Stimulated activated CD8-positive, alpha-beta memory T cell treated with anti-CD3 and anti-CD28 coated beads, Interleukin-7, amount 100 ng/mL, for 4 hours (primary cell): ENCODE measurements at places on chromosomes 1 and 21.

- DNase-seq, result no peak
These were observed 41.0 kb downstream of the LDLRAD2 start for GRCh38 chr1:21853131-21853427.

GRCh38 chr1:64757213-64757612 is 12.3 kb downstream of the RAVER2 start:
- no peak for DNase-seq

- DNase-seq, result no peak
These were observed 365.6 kb upstream of the ADGRL2 start for GRCh38 chr1:81435175-81435574.

- no peak for DNase-seq
These were observed 616.9 kb downstream of the KIF26B start for GRCh38 chr1:245771511-245772281.

DNA sequence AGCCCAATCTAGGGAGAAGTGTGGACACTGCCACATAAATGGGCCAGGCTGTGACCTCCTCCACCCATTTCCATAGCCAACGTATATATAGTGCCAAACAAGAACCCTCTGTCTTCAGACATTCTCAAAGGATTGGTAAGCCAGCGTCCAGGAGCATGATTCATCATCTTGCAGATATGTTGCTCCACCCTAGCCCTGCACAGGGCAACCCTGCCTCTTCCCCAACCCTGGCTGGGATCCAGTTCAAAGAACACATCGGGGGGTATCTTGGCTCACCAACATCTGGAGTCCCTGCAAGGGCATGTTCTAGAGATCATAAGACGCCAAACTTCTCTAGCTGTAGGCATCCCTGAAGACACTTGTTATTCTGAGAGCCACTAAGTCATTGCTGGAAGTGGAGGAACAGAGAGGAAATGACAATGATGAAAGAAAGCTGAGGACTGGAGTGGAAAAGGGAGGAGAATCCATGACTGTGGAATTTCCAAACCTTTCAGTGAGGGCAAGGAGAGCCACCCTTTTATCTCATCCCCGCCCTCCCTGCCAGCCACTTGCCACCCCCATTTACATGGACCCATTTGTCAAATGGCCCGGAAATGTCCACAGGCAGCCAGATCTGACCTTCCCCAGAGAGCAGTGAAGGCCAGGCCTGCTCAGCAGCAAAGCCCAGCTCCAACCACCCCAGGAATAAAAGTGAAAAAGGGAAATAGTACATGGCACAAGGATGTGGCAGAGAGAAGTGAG is 144.1 kb upstream of the CTTNBP2NL start:
- no peak for DNase-seq

- DNase-seq, result no peak
These were observed 109.6 kb upstream of the BMP8A start for GRCh38 chr1:39381839-39382238.

GRCh38 chr1:112878321-112878720 is 77.7 kb downstream of the SLC16A1 start:
- DNase-seq, result no peak

DNA sequence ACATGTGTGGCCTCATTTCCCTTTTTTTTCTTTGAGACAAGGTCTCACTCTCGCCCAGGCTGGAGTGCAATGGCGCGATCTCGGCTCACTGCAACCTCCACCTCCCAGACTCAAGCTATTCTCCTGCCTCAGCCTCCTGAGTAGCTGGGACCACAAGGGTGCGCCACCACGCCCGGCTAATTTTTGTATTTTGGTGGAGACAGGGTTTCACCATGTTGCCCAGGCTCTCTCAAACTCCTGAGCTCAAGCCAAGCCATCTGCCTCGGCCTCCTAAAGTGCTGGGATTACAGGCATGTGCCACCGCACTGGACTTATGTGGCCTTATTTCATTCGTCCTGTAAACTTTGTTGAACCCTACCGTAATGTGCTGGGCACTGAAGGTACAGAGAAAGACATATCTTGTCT is 569 bp upstream of the WARS2 start:
- peak; percentile 8 for DNase-seq

- no peak for DNase-seq
These were observed 68.3 kb downstream of the DHRS3 start for GRCh38 chr1:12549460-12550349.

DNA sequence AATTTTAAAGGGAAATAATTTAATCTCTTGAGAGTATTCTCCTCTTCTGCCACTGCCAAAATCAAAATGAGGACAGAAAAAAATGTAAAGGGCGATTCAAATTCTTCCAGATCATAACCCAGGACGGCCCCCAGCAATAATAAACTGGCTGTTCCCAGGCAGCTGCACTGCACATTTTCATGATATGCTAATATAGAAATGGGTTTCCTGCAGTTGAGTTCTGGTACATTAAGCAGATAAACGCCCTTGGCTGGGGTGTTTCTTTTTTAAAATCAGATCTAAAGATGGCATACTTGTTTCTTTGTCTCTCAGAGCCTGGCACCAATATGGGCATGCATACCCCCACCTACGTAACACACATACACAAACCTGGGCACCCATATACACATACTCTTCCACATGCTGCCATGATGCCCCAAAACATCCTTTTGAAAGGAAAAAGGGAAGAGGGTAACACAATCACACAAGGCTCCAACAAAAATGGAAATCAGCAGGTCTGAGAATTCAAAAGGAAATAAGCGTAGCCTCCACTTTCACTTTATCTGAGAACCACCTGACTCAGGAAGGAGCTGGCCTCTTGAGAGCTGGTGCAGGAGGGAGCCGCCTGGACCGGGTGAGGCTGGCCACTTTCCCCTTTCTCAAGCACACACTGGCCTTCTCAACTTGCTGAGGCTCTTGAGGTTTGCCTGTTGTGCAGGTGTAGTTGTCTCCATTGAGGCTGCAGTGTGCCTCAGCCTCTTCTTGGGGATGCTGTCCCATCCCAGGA is 653.4 kb downstream of the KIF26B start:
- DNase-seq, result no peak

GRCh38 chr1:154423304-154423987 is 18.3 kb downstream of the IL6R start:
- DNase-seq, result no peak

- DNase-seq, result no peak
These were observed 462.7 kb upstream of the DEPDC1 start for GRCh38 chr1:68959461-68960030.

GRCh38 chr1:22217811-22218460 is 75.0 kb upstream of the WNT4 start:
- no peak for DNase-seq

- DNase-seq, result no peak
These were observed 20.7 kb upstream of the ATP1A1 start for GRCh38 chr1:116352349-116352813.

- DNase-seq, result no peak
These were observed 185.5 kb downstream of the RYR2 start for GRCh38 chr1:237227476-237227875.

DNA sequence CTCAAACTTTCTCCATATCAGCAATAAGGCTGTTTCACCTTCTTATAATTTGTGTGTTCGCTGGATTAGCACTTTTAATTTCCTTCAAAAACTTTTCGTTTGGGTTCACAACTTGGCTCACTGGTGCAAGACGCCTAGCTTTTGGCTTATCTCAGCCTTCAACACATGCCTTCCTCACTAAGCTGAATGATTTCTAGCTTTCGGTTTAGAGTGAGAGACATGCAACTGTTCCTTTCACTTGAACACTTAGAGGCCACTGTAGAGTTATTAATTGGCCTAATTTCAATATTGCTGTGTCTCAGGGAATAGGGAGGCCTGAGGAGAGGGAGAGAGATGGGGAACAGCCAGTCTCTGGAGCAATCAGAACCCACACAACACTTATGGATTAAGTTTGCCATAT is 41.2 kb upstream of the IFNLR1 start:
- DNase-seq, result no peak

- no peak for DNase-seq
These were observed 355.1 kb downstream of the NPHP4 start for GRCh38 chr1:5637171-5637570.

DNA sequence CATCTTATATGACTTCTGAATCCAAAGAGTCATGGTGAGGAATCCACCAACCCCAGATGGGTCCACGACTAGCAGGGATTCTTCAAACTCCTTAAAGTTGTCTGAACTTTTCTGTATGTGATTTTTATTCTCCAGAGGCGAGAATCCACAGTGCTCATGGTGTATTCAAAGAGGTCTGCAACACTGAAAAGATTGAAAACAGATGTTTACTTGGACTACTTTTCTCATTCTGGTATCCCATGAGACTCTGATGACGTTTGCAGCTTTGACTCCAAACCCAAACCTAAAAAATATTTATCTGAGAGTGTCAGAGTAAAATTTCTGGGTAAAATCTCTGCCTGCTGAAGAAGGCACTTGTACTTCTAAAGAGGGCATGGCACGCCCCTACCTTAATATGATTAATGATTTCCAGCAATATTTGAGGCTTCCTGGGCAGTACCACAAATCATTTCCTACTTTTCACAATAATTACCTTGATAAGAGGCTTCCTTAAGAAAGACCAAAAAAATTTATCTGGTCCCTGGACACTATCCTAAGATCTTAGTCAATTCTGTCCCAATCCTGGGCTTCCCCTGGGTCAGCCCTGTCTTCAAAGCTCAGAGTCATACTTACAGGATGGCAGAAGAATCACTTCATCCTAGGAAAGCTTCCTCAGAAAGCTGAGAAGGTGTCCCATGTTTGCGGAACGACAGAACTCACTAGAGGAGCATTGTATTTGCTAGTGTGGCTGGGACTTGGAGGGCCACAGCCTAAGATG is 76.5 kb upstream of the MAP10 start:
- DNase-seq, result no peak

DNA sequence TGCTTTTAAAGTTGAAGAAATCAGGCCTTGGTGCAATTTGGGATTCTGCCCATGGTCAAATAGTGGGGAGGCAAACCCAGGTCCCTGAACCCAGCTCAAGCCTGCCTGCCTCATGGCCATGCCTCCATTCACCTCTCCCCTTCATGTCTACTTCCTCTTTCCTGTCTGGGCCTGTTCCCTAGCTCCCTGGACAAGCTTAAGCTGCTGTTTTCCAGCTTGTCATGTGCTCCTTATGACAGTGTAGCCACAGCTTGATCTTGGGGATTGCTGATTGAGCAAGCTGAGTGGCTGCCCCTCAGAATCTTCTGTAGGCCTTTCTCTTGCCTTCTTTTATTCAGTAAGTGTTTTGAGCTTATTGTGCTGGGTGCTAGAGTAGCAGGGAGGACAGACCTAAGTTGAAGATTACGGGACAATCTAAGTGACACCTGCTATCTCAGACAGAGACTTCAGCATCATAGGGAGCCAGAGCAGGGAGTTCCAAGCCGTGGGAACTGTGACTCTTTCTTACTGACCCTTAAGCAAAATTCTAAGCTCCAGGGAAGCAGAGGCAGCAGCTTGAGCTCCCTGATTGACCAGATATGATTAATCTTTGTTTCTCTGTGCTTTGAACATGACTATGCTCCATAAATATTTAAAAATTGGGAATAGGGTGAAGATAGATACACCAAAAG is 520 bp upstream of the MR1 start:
- DNase-seq, result no peak

DNA sequence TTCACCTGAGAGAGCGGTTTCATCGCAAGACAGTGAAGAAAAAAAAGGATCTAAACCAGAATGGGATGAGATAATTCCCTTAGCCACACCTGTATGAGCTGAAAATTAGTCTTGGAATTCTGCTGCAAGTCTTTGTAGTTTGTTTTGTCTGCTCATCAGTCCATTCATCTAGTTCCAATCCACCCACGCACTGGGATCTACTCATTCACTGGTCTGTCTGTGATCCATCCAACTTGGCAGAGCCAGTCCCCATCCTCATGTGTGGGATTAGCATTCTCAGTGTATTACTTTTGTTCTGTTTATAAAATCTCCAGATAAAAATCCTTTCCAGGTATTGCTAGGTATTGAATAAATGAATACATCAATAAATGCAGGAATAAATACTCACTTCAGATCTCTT is 266.5 kb upstream of the USP24 start:
- DNase-seq, result no peak

- DNase-seq, result no peak
These were observed 21.4 kb downstream of the SLC2A1 start for GRCh38 chr1:42937141-42937696.

GRCh38 chr1:113940365-113941244 is 11.5 kb downstream of the HIPK1 start:
- DNase-seq, result peak; percentile 36

GRCh38 chr1:76048219-76048618 is 26.3 kb upstream of the ST6GALNAC3 start:
- no peak for DNase-seq

DNA sequence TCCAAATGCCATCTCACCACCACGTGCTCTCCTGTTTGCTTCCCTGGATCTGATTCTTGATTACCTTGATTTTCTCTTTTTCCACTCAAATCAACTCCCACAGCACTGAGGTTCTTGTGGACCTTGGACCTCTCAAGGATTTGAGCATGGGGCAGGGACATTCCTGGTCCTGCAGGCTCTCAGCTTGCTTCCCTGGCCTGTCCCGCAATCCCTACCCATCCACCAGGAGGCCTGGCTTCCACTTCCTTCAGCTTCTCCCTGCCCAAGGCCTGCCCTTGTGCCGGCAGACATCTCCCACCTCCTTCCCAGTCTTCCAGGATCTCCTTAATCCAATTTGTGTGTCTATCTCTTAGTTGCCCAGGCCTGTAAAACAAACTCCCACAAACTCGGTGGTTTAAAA is 21.6 kb downstream of the PLA2G2A start:
- no peak for DNase-seq

GRCh38 chr1:240652549-240652948 is 40.6 kb upstream of the GREM2 start:
- DNase-seq, result no peak

- no peak for DNase-seq
These were observed 107.6 kb downstream of the GALNT2 start for GRCh38 chr1:230174471-230175162.

GRCh38 chr1:55938376-55938850 is 641.0 kb downstream of the PLPP3 start:
- DNase-seq, result no peak

- DNase-seq, result no peak
These were observed 506.6 kb upstream of the PTBP2 start for GRCh38 chr1:96214982-96215381.
